ENCODE measurements at places on chromosomes 2 and 18.

GRCh38 chr2:29374823-29375222 lies 259.6 kb downstream of the CLIP4 start:
- DNase-seq = no peak

DNA sequence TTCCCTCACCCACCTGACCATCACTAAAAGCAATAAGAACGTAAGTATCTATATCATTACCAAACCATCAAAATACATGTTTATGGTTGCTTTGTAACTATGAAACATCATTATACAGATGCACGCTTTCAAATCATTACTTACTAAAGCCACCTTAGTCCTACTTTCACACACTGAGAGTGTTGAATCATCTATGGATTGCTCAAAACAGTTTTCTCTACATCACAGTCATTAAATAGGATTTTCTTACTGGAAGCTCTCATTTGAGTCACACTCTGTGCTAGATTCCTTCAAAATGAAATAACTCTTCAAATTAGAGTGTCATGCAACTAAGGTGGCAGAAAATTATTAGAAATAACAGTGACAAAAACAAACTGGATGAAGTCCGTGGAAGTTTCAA lies 878.4 kb downstream of the CPS1 start:
- DNase-seq = no peak

DNA sequence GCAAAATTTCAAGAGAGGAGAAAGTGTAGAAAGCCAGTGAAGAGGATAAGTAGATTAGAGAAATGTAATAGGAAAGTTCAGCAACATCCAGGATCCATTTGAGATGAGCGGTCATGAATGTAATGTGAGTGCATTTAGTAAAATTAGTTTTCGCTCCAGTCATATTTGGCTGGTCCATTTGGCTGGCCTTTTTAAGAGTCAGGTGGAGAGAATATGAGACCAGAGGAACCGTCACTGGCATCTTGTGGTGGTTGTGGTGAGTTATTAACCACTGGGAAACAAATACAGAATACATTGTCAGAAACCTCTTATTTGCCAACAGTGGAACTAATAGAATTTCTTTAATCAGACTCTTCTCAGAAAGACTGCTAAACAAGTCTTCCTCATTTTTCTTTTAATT lies 1064.3 kb upstream of the CDH2 start:
- no peak for DNase-seq

DNA sequence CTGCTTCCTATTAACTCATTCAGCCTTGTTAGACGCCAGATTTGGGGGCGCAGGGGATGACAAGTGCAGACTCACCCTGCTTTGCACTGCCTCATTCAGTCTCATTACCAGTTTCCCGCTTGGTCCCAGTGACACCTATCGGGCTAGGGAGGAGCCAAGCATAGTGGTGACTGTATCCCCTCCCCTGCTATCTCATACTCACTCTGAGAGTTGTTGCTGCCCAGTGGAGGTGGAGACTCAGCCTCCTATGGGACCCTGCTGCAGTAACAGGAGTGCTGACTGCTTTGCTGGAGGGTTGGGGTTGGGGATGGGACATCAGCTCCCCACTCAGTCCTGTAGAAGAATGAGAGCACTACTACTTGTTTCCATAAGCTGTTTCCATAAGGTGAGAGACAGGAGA lies 21.3 kb upstream of the PIK3C3 start:
- no peak for DNase-seq

DNA sequence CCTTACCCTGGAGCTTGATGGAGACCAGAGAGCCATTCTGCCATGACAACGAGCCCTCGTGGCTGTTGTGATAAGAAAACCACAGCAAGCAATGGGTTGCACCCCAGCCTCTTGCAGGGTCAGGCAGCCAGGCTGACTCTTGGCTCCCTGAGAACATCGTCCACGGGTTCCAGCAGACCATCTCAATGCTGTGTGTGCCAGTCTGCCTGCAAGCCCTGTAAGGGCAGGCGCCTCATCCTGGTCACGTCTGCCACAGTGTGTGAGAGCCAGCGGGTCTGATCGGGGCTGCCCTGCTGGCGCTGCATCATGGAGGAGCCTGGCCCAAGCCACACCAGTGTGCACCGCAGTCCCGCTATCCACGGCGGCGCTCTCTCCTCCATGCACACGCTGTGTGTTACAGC lies 71.0 kb upstream of the MGAT4A start:
- DNase-seq = no peak

DNA sequence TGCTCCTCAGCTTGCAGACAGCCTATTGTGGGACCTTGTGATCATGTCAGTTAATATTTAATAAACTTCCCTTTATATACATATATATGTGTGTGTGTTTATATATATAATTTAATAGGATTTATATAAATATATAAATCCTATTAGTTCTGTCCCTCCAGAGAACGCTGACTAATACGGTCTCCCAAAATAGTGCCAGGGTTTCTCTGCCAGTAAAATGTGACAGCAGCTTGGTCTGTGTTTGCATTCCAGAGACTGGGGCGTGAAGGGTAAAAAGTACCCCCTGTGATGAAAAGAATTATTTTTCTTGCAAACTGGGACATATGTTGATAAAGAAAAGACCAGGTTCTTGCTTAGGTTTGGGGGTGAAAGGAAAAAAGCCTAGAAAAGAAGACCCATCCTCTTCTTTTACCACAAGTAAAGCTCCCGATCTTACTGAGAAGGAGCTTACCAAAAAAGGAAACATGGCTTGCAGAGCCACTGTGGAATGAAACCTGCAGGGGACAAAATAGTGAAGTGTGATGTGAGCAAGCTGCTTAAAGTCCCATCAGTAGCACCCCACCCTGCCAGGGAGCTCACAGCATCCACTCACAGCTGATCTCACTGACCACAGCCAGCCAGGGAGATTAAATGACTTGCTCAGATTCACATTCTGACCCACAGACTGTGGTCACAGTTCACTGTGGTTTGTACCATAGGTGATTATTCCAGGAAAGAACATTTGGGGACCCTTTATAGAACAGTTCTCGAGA lies 110.9 kb upstream of the RMP24 start:
- DNase-seq = no peak

DNA sequence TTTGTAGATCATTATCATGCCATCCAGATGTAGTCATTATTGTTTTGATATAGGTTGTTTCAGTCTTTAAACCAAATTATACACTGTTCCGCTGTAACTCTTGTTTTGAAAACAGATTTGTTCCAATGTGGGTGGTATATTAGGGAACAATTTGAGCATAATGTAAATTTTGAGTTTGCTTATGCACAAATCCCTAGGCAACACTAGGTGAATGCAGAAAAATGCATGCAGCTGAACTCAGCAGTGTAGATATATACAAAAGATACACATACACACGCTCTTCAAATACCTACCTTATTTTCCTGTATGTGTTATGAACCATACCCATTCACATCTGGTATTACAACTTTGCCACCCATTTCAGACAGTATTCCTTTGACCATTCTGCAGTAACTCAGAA lies 35.8 kb downstream of the MSH2 start:
- DNase-seq = no peak

DNA sequence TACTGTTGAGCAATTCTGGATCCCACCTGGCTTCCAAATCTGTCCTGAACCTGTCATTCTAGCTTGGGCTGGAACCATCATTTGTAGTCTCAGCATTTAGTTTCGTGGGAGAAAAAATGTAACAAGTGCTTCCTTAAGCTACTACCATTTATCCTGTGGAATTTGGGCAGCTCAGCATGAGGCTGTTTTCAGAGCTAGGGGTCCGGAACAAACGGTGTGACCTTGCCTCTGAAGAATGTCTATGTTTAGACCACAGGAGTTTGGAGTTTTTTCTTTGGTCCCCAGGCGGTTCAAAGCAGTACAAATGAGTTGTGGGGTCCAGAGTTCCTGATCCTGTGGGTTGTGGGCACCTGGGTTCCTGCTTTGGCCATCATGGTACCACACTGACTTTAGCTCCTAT lies 59.1 kb upstream of the TMEM178A start:
- DNase-seq = no peak

GRCh38 chr2:238811293-238811692 lies 36.6 kb upstream of the TWIST2 start:
- no peak for DNase-seq

- no peak for DNase-seq
Measured at GRCh38 chr2:208189069-208189809, 591 bp downstream of the C2orf80 start.

- no peak for DNase-seq
Measured at GRCh38 chr2:218557941-218558340, 10.2 kb downstream of the USP37 start.

DNA sequence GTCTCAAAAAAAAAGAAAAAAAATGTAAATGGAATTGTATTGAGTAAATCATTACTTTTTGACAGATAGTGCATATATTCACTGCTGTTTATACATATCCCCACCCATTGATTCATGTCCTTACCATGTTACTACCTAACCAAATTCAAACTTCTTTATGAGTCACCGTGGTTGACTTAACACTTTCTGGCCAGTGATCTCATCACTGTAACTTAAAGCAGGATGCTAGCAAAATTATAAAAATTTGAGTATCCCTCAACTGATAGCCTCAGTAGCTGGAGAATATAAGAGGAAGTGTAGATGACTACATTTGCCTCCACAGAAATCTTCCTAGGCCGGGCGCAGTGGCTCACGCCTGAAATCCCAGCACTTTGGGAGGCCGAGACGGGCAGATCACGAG lies 13.4 kb downstream of the CNOT9 start:
- DNase-seq = no peak

GRCh38 chr2:240956171-240956934 lies 42.1 kb upstream of the SNED1 start:
- no peak for DNase-seq

DNA sequence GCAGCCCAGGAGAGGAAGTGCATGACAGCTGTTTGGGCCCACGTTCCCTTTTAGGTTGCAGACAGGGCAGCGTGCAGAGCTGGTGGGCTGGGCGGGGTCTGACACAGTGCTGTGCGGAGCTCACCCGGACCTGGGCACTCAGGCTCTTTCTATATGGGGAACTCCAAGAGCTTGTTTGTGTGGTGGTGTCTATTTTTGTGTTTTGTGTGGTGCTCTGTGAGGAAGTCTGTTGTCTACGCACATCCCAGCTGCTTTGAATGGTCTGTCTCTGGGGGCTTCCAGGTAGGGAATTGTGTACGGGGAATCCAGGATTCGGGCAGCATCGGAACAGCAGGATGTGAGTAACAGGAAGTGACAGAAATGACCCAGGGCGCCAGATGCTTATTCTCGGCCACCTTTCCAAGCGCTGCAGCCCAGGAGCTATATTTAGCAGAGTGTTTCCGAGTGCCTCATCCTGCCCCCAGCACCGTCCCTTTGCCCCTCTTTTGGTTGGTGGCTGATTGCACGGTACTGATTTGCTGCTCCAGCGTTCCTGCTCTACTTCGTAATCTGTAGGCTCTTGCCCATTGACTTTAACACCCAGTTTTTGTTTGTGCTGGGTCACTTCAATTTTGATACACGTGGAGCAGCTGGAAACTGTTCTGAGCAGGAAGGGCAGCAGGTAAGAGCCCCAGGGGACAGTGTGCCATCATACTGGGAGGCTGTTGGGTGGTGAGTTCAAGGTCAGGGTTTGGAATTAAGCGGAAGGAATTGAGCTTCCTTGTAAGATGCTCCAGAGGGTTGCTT lies 64.7 kb downstream of the DGKD start:
- DNase-seq = peak; percentile 57

DNA sequence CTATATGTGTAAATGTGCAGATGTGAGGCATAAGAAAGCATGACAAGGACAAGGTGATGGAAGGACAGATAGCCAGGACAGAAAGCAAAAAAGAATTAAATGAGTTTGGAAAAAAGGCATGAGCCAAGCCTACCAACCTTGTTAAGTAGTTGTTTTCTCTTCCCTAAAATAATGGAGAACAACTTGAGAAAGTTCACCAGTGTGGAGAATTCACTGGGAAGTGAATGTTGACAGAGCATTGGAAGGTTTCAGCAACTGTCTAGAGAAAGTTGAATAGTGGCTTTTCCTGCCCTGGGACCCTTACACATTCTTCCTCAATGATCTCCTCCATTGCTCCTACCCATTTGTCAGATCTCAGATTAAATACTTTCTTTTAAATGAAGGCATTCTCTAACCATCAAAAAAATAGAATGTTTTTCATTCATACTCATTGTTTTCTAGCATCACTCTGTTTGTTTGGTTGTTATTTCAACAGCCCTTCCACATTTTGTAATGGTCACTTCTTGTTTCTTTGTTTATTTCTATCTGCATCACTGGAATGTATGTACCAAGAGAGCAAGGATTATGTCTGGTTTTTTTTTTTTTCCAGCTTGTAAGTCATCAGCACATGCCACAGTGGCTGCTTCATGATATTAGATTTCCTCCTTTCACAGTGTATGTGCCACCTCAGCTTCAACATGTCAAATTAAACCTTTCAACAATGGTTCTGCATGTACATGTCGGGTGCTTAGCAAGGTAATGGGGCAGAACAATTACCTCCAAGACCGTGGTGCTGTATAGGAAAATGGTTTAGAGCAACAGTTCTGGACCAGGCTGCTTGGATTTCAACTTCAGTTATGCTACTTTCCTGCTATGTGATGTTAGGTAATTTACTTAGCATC lies 586.0 kb upstream of the VRK2 start:
- no peak for DNase-seq

DNA sequence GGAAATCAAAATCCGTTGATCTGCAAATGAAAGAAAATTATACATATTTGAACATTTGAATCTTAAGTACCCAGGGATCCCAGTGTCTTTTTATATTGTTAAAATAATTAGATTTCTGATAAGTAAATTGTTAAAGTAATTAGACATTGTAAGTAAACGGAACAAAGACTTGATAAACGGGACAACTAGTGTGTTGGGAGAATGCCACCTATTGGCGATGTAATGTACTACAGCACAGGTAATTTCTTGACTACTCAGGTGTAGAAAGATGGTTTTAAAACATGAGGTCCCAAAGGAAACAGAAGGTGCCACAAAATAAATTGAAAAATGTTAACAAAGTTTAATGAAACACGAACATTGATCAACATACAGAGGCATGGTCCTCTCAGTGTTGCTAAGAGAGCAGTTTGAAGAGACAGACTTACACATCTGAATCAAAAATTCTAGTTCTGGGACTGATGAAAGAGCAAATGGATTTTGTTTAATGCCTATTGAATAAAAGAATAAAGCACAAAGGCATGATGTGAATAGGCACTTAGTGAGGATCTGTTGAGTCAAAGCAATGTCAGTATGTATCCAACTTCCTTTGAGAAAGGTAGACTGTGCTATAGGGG lies 103.4 kb upstream of the RASGRP3 start:
- peak; percentile 16 for DNase-seq

- DNase-seq = no peak
Measured at GRCh38 chr18:3932276-3932675, 482.3 kb downstream of the TGIF1 start.

DNA sequence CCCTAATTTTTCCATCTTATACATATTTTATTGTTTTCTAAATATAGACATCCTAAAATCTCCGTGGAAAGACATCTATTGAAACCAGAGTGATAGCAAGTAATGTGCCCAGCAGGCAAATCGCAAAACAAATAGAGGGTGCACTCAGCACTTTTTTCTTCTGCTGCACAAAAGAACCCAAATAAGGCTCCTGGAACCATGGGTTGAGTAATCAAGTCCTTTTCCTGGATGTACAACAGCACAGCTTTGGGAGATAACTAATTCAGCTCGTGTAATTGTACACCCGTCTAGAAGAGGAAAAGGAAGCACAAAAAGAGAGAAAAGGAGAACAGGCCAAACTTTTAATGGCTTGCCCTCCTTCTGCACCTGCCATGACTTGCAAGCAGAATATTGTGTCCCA lies 126.9 kb upstream of the TLK1 start:
- no peak for DNase-seq

GRCh38 chr18:9612215-9612830 lies 2.0 kb downstream of the PPP4R1 start:
- DNase-seq = peak; percentile 37
